ENCODE measurements at places on chromosomes 1 and 21. TPM values are rescaled to one million over a fixed set of nuclear protein-coding genes. Genes with fewer than 3 reads are reported as not detected.

Gene PDC
- not detected for total RNA-seq

Gene CNN3
- 256 TPM for total RNA-seq

DNA sequence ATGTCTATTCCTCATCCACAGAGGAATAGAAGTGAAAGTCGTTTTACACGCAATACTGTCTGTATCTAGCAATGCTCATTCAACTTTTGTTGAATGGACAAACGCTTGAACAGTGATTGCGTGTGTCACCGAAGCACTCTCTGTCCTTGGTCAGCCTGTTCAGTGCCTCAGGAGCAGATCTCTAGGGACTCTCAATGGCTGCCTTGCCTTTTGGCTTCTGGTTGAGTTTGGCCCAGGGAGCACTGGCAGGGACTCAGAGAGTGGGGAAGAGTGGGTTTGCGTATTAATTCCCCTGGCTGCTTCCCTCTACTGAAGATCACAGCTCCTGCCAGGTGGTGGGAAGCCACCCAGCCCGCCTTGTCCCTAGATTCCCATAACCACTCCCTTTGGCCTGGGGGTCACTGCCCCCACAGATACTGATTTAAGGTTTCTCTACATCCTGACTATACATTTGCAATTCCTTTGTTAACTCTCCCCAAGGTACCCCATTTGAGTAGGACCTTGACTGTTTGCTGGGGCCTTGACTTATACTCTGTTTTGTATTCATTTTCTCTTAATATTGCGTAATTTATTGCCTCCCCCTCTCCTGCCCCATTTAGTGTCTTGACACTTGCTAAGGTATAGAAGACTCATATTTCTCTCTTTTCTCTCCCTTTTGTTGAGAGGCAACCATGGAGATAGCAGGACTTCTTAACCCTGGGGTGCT lies 61.7 kb upstream of the USP24 start:
- no peak for DNase-seq
- no peak overlapping the region for H3K27ac ChIP-seq
- H3K4me3 ChIP-seq: no peak overlapping the region
- no peaks in the 10 kb centered on the region for H3K27me3 ChIP-seq
- no peaks in the 10 kb centered on the region for H3K36me3 ChIP-seq
- no peaks in the 10 kb centered on the region for H3K4me1 ChIP-seq

Gene AKNAD1
- 0.80 TPM for total RNA-seq

DNA sequence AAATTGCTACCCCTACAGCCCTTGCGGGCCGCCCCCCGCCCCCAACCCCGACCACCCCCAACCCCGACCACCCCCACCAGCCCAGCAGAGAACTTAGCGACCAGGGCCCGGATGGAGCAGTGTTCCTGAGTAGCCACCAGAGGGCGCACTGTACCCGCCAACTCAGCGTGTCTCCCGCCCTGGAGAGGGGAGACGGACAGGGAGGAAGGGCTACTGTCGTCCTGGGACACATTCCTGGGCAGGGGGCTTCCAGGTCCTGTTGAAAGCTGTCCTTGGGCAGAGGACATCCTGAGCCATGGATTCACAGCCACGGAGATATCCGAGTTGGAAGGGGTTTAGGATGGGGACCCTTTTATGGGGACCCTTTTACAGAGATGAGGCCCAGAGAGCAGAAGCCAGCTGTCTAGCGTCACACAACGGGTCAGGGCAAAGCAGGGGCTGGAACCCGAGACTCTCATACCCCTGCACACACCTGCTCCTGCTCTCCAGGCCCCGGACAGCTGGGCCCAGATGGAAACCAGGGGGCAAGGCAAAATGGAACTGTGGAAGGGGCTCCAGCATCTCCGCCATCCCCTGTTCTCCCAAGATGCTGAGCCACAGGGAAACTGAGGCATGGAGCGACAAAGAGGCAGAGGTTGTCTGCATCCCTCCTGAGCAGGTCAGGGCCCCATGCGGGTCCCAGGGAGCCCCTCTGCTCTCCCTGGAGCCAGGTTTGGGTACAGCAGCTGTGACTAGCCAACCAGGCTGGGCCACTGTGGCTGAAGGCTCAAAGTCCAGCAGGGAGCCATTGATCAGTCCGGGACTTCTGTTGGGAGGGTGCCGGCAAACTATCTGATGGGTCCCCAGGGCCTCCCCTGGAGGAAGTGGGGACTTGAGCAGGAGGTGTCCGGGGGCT lies 25.0 kb upstream of the LAPTM5 start:
- DNase-seq: peak; percentile 85
- peaks cover 8% of the 10 kb centered on the region for H3K4me1 ChIP-seq
- H3K36me3 ChIP-seq: no peaks in the 10 kb centered on the region

- peak; percentile 6 for DNase-seq
- H3K27me3 ChIP-seq: no peaks in the 10 kb centered on the region
- H3K36me3 ChIP-seq: no peaks in the 10 kb centered on the region
- H3K4me3 ChIP-seq: no peak overlapping the region
Measured at GRCh38 chr1:193308438-193308837, 122.0 kb upstream of the B3GALT2 start.

DNA sequence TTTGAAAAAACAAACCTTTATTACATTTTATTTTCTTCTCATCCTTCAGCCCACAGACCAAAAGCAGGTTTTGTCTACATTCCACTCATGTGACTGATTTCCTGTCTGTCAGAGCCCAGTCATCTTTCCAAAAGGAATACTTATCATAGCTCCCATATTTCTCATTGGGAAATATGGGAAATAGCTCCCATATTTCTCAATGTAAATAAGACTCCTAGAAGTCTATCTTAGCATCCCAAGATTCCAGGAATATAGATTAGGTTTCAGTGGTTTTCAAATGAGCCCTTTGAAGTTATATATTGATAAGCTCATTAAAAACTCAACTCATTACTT lies 19.1 kb upstream of the NRDC start:
- no peak for DNase-seq
- H3K27ac ChIP-seq: no peak overlapping the region

DNA sequence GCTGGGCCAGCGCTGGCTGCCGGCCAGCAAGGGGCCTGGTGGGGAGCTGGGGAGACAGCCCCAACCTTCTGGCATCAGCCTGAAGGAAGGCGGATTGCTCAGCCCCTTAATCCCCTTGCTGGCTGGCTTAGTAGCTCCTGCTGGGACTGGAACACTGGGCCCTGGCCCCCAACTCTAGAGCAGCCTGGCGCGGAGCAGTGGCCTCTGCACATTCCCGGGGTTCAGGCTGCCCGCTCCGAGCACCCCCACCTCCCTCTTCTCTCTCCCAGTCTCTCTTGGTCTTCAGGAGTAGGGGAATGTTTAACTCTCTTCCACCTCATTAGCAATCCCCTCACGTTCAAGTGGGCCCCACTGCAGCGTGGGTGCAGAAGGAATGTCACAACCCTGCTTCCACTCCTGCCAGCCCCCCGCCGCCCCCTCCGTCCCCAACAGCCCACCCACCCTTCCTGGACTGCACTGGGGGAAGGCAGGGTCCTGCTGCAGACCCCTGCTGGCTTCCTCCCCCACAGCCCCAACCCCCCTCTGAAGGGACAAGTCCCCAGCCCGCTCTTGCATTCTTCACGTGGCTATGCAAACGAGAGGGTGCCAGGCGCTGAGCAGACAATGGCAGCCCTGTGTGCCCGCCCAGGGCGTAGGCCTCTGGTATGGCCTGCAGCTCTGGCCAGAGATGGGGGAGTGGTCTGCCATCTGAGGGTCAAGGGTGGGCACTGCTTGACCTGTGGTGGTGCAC lies 980 bp upstream of the CLDN19 start:
- H3K27ac ChIP-seq: no peak overlapping the region
- no peak for DNase-seq
- no peaks in the 10 kb centered on the region for H3K27me3 ChIP-seq
- H3K4me1 ChIP-seq: peaks cover 20% of the 10 kb centered on the region
- H3K36me3 ChIP-seq: no peaks in the 10 kb centered on the region

Gene CYP4X1
- total RNA-seq: 1.7 TPM

DNA sequence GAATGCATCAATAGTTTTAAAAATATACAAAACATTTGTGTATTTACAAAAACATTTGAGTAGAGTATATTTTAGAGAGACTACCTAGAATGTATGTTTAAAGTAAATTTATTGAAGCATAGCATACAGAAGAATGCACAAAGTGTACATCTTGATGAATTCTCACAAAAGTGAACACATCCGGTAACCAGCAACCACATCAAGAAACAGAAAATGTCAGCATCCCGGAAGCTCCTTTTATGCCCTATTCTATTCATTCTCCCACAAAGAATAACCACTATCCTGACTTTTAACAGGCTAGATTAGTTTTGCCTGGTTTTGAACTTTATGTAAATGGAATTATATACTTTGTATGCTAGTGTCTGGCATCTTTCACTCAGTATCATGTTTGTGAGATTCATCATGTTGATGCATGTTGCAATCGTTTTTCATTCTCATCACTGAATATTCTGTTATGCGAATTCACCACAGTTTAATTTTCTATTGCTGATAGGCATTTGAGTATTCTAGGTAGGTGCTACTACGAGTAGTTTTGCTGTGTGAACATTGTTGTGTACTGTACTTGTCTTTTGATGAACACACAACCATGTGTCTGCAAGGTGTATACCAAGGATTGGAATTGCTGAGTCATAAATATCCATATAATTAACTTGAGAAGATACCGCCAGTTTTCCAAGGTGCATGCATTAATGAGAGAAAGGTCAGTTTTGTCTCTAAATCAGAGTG lies 75.4 kb downstream of the CACHD1 start:
- no peak overlapping the region for H3K4me3 ChIP-seq
- H3K27ac ChIP-seq: no peak overlapping the region
- DNase-seq: no peak
- no peaks in the 10 kb centered on the region for H3K36me3 ChIP-seq
- H3K27me3 ChIP-seq: no peaks in the 10 kb centered on the region

- peak; percentile 42 for DNase-seq
- H3K27ac ChIP-seq: peak within 1 kb of the TSS; percentile 18
- no peaks in the 10 kb centered on the region for H3K36me3 ChIP-seq
Measured at GRCh38 chr1:76867342-76868130, at the start of gene ST6GALNAC5. ST6GALNAC5 (plus strand) TSS chr1:76867480.

Gene NFYC
- 38.6 TPM for total RNA-seq

GRCh38 chr1:71167505-71167904 lies 86.7 kb upstream of the ZRANB2 start:
- no peaks in the 10 kb centered on the region for H3K27me3 ChIP-seq
- no peaks in the 10 kb centered on the region for H3K36me3 ChIP-seq
- no peak overlapping the region for H3K4me3 ChIP-seq

DNA sequence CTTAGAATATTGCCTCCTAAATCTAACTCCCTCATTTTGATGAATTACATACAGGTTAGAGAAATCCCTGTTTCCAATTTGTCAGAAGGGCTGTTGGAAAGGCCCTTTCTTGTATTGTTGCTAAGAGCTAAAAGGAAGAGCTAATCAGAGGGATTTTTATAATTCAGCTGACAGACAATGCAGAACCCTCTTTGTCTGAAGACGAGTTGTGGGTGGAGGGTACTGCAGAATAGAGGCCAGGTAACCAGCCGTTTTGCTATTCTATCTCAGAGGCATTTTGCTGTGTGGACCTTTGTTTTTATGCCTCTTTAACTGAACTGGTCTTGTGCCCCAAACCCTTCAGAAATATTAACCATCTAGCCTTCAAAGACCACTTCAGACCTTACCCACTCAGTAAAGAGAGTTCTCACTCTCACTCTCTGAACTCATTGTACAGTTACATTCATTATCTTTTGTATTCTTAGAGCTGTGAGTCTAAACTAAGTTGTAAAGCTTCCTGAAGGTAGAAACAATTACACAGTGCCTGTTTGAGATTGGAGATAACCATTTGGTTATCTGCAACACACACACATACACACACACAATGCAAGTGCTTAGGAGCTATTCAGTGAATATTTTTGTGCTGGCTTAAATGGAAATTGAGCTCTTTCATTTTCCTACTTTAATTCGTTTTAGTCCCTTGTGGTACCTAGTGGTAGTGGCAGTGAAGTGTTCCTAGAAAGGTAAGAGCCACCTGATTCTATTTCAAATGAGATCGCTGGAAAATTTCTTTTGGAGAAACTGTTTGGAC lies 19.7 kb downstream of the KPNA6 start:
- H3K27me3 ChIP-seq: no peaks in the 10 kb centered on the region
- DNase-seq: no peak
- H3K4me1 ChIP-seq: no peaks in the 10 kb centered on the region
- H3K36me3 ChIP-seq: no peaks in the 10 kb centered on the region
- no peak overlapping the region for H3K4me3 ChIP-seq

DNA sequence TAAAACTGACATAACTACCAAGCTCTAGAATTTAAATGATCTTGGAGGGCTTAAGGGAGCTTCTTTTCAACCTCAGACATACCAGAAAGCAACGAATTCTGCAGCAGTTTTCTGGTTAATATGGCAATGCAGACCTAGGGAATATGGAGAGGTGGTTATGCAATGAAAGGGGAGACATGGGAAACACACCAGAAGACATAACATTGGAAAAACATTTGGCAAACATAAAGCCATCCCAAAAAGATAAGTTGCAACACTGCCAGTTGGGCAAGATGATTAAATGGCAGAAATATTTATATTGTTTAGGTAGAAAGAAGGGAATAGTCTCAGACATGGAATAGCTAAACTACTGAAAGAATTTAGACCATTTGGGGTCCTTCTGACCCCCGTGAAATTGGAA lies 104.5 kb downstream of the KCNJ6 start:
- H3K4me1 ChIP-seq: no peaks in the 10 kb centered on the region
- H3K36me3 ChIP-seq: no peaks in the 10 kb centered on the region
- no peak overlapping the region for H3K4me3 ChIP-seq
- no peaks in the 10 kb centered on the region for H3K27me3 ChIP-seq
- no peak for DNase-seq

DNA sequence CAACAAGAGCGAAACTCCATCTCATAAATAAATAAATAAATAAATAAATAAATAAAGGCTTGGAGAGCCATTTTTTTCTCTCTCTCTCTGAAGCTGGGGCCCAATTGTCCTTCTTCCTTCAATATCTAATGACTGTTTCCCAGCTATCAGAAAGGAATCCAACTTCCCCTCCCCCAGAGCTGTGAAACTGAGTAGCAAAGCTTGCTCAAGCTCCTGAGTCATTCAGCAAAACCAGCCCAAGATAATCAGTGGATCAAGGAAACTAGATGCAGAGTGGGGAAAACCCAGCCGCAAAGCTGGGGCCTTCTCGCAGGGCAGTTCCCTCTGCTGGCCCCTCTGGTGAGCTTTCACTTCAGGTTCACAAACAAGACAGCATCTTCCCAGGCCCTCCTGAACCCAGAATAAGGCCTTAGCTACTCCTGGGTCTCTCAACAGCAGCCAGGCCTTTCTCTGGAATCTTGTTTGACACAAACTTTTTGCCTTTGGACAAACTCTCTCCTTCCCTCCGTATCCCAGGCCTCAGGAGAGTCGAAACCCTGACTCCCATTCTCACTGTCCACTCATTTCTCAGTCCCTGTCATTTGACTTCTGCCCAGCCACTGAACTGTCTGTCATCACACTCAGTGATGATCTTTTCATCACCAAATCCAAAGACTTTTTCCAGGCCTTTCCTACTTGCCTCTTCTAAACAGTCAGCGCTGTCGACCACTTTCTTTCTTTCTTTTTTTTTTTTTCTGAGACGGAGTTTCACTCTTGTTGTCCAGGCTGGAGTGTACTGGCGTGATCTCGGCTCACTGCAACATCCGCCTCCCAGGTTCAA lies 18.0 kb upstream of the PTP4A2 start:
- H3K4me1 ChIP-seq: peaks cover 25% of the 10 kb centered on the region
- no peaks in the 10 kb centered on the region for H3K36me3 ChIP-seq
- peak overlapping the region; percentile 94 for H3K27ac ChIP-seq

All from hepatocyte (in vitro differentiated cells).